GM04504 (cell line): ENCODE measurements at places on chromosomes 6 and 20.
A peak's percentile ranks its signal among the peaks of the same experiment; 100 is the strongest.

DNA sequence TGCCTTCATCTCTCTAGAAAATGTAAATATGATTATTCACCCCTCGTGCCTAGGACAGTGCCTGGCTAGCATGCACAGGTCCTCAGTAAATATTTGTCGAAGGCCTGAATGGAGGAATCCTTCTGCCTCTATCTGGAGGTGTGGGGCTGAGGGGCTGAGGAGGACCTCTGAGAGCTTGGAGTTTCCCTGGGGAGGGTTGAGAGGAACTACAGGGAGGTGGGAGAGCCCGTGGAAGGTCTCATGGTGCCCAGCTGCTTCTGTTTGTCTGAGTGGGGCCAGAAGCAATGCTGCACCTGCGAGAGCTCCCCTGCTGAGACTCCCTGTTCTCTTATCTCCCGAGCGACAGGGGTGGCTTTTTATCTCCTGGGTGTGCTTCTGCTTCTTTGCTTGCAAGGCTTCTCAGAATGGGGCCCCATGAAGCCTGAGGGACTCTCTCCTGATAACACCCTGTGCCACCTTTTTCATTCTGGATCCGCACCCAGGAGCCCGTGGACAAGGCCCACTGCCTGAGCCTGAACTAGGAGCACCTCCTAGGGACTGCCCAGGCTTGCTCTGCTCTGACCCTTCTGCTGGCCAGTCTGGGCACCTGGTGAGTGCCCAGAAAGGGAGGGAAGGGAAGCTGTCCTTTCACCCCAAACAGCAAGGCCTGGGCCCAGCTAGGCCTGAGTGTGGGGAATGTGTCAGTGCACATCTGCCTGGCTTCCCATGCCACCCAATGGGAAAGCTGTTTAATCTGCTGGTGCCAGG is 2.4 kb downstream of the SLC29A1 start:
- DNase-seq, result no peak

- DNase-seq, result peak; percentile 60
Observed at GRCh38 chr6:28212510-28213212, 12.4 kb upstream of the ZSCAN9 start.

DNA sequence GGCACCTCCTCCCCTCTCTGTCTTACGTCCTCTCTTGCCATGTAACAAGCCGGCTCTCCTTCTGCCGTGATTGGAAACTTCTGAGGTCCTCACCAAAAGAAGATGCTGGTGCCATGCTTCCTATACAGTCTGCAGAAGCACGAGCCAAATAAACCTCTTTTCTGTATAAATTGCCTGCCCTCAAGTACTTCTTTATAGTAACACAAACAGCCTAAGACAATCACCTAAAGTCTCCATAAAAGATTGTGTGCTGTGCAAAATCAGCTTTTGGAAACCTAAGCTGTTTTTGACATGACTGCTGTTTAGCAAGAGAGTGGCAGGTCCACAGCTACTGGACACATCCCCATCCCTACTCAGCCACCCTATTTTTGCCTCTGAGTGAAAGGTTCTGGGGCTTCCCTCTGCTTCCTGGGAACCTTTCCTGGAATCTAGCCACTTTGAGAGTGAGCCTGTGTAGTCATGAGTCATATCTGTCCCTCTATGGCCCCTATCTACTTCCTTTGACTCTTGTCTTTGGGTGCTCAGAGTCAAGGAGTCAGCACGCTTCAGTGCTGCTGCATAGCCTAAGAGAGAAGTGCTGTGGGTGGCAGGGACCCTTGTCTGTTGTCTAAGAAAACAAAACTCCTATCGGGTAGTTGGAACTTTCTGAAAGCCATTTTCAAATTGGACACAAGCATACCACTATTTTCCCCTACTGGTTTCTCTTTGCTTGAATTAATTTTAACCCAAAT is 110.0 kb downstream of the PPP1R14C start:
- no peak for DNase-seq

GRCh38 chr6:139581485-139581865 is 207.0 kb upstream of the CITED2 start:
- no peak for DNase-seq

DNA sequence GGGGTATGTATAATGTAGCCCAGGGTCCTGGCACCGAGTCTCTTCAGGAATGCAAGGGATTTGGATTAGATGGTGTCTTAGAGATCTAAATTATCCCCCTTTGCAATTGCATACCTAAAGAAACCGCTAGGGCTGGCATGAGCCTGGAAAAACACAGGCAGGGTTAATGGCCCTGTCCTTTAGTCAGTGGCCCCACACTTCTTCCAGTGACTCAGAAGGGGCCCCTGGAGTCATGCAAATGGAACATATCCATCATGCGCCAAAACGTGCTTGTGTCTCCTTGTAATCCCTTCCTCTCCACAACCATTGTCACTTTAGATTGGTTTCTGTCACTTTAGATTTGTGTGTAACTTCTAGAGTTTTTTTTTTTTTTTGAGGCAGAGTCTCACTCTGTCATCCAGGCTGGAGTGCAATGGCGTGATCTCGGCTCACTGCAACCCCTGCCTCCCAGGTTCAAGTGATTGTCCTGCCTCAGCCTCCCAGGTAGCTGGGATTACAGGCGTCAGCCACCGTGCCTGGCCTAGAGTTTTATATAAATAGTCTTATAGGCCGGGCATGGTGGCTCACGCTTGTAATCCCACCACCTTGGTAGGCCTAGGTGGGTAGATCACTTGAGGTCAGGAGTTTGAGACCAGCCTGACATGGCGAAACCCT is 8.7 kb upstream of the MYBL2 start:
- no peak for DNase-seq

DNA sequence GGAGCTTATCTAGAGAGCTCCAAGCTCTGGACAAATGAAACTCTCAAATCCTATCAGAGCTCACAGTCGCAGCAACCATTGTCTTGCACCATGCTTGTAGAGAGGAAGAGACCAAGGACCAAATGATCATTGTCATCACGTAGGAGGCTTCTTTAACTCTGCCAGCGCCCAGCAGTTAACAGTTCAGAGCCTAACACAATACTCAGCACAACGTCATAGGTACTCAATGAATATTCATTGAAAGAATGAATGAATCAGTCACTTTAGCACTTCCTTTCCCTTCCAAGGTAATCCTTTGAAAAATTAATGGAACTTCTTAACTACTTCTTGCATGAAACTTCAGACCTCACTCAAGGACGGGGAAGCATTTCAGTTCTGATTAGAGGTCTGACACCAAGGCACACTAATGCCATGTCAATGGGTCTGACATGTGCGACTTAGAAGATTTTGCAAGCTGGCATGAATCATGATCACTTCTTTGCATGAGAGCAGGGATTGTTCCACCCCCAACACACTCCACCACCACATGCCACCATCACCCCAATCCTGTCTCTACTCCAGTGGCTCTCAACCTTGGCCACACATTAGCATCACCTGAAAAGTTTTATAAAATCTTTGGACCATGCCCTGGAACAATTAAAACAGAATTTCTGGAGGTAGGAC is 45.1 kb downstream of the KHDC1L start:
- DNase-seq, result no peak

- DNase-seq, result no peak
Observed at GRCh38 chr6:11272491-11273192, 40.2 kb upstream of the NEDD9 start.

GRCh38 chr6:156971153-156971885 is 194.1 kb downstream of the ARID1B start:
- no peak for DNase-seq

GRCh38 chr20:45970646-45971424 is 1.2 kb downstream of the ZNF335 start:
- no peak for DNase-seq

GRCh38 chr20:24993337-24994185 is 1.0 kb upstream of the APMAP start:
- DNase-seq, result no peak

- DNase-seq, result no peak
Observed at GRCh38 chr6:157194110-157194509, 129.2 kb downstream of the TMEM242 start.

- DNase-seq, result no peak
Observed at GRCh38 chr20:10634211-10634610, 39.6 kb downstream of the JAG1 start.

DNA sequence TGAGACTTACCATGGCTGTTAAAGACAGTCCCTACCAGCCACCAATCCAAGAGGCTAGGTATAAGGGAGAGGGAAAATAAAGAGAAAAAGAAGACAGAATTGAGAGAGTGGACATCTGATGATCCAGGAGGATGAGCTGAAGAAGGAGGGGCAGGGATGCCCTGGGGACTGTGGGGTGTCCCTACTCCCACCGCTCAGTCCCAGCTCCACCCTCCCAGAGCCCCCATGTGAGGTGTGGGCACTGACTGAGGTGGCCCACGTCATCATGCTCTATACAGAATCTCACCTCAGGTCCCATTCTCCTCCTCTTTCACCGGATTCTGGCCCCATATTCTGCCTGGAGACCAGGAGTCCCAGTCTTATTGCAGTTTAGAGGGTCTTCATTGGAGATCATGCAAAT is 135.7 kb downstream of the KLHL32 start:
- DNase-seq, result no peak

GRCh38 chr6:155994086-155994485 is 538.4 kb upstream of the NOX3 start:
- no peak for DNase-seq

DNA sequence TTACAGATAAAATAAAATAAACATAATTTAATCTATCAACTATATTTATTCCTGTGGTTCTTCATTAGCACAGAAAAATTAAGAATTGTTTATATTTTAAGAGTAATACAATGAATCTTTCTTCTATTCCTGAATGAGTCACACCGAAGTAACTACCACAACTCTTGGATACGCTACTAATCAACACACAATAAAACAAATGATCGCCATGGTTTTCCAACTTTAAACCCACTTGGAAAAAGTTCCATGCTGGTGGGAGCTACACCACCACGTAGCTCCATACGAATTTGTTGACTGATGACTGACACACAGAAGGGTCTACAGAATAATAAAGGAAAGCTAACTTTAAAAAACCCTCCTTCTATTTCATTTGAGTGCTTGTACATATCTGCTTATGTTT is 135.8 kb upstream of the NEDD9 start:
- no peak for DNase-seq

GRCh38 chr6:34385793-34386195 is 6.7 kb downstream of the NUDT3 start:
- no peak for DNase-seq
